Head of caudate nucleus (tissue), 42 donors: ENCODE measurements at places on chromosomes 6 and 20.
A peak's percentile ranks its signal among the peaks of the same experiment; 100 is the strongest.

GRCh38 chr6:105644073-105644489 lies 241.2 kb upstream of the PREP start:
- no peak for DNase-seq

DNA sequence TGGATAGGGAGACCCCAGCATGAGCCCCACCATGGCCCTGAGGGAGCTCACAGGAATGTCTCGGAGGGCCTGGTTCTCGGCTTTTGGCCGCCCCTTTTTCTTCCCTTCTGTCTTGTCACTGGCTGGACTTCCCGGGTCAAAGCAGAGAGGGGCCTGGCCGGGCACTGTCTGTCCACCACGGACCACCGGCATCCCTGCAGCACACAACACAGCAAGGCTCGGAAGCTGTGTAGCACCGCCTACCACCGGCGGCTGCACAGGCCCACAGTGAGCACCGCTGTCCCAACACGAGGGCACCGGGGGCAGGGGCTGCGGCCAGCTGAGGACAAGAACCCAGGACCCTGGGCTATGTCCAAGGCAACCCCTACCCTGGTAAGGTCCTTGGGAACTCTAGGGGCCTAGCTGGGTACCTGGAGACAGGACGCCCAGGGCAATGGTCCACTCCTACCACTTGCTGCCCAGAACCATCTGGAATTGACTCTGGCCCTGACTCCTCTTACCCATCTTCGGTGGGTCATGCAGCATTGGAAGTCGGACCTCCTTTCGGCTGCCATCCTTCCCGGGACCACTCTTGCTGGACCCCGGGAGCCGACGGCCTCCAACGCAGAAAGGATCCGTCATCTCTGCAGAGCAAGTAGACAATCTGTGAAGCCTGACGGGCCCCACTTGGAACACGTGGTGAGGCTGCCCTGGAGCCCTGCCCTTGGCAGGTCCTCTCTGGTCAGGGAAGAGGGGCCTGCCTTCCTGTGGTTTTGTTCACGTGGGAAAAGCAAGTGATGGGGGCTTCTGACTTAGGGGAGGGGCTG lies 2.2 kb downstream of the ZNF512B start:
- no peak for DNase-seq

- DNase-seq = no peak
Observed at GRCh38 chr6:3009930-3010329, 10.2 kb downstream of the NQO2 start.

DNA sequence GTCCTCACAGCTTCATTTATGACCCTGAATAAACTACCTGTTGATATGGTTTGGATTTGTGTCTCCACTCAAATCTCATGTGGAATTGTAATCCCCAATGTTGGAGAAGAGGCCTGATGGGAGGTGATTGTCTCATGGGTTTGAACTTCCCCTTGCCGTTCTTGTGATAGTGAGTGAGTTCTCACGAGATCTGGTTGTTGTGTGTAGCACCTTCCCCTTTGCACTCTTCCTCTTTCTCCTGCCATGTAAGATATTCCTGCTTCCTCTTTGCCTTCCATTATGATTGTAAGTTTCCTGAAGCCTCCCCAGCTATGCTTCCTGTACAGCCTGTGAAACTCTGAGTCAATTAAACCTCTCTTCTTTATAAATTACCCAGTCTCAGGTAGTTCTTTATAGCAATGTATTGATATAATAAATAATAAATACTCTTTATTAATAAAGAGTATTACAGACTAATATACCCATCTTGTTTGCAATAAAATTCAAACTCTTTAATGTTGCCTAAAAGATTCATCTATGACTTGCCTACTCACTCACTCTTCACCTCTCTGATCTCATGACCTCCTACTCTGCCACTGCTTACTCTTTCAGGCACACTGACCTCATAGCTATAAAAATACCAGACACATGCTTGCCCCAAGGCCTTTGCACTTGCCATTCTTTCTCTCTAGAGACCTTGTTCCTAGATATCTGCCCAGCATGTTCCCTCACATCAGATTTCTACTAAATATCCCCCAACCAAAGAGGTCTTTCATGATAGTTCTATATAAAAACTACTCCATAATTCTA lies 256.4 kb upstream of the MARCKS start:
- no peak for DNase-seq

DNA sequence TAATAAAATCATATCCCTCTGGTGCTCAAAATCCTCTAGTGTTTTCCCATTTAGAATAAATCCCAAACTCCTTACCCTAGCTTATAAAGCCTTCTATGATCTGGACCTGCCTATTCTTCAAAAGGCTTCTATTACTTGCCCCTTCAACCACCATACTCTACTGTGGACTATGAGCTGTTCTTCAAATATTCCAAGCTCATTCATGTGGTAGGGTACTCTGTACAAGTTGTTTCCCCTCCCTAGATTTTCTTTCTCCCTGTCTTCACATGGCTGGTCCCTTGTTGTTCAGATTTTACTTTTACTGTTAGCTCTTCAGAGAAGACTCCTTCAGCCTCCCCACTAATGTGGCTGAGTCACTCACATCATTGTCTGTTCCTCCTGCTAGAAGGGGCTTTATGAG lies 193.2 kb downstream of the OGFRL1 start:
- no peak for DNase-seq

GRCh38 chr6:19851241-19852089 lies 14.3 kb downstream of the ID4 start:
- peak; percentile 40 for DNase-seq

GRCh38 chr6:130365166-130366106 lies at the start of gene TMEM200A:
Gene TMEM200A, plus strand, starts transcription at chr6:130366017. Its CDS starts 74,406 bp downstream, at chr6:130440423.
- peak; percentile 19 for DNase-seq

- DNase-seq = no peak
Observed at GRCh38 chr6:148866657-148867268, 119.9 kb downstream of the UST start.

- DNase-seq = no peak
Observed at GRCh38 chr20:38735172-38735571, 10.9 kb downstream of the SLC32A1 start.
